ENCODE measurements at places on chromosomes 11 and 22. TPM values are rescaled to one million over a fixed set of nuclear protein-coding genes. Genes with fewer than 3 reads are reported as not detected.

MRGPRX3 gene
- polyA plus RNA-seq = not detected

GRCh38 chr11:85813721-85814120, 2.8 kb upstream of the SYTL2 start:
- no peak for DNase-seq

OAF gene
- 20.2 TPM for polyA plus RNA-seq

GRCh38 chr11:613369-613968, 2.3 kb downstream of the IRF7 start:
- peak; percentile 61 for DNase-seq

CSTF3 gene
- polyA plus RNA-seq = 46.1 TPM

- DNase-seq = peak; percentile 85
Observed at GRCh38 chr22:37019309-37020191, at the start of the genes MPST and TST. Gene MPST (plus strand): TSS chr22:37019742. CDS start chr22:37019837, 95 bp downstream. Gene TST (minus strand): TSS chr22:37019447. CDS start chr22:37018732, 715 bp downstream.

DNA sequence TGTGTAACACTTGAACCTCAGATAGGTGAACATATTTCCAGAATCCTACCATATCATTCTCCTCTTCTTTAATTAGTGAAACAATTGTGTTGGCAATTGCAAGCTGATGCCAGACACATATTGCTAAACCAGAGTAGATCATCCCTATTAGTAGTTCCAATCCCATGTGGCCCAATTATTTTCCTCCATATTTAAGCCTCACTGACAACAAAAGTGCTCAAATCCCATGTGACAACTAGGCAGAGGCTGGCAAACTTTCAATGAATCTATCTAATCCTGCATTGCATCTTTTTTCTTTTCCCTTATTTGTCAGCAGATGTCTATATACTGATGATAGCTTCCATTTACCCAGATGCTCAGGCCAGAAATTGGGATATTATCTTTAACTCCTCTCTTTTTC, 90.4 kb downstream of the GRIA4 start:
- DNase-seq = no peak

SEZ6L gene
- polyA plus RNA-seq = 0.07 TPM

- DNase-seq = no peak
Observed at GRCh38 chr11:61406067-61406466, 13.7 kb downstream of the TMEM216 start.

GRCh38 chr22:32327596-32328171, 30.0 kb upstream of the RFPL3 start:
- no peak for DNase-seq

PRR33 gene
- 0.09 TPM for polyA plus RNA-seq

FAM111B gene
- polyA plus RNA-seq = 0.22 TPM

GRCh38 chr11:113614097-113614496, 92.0 kb downstream of the TMPRSS5 start:
- DNase-seq = no peak

- no peak for DNase-seq
Observed at GRCh38 chr22:48448821-48449220, 1378.9 kb downstream of the BRD1 start.

GRCh38 chr11:110903830-110904229, 191.6 kb upstream of the ARHGAP20 start:
- no peak for DNase-seq

DNA sequence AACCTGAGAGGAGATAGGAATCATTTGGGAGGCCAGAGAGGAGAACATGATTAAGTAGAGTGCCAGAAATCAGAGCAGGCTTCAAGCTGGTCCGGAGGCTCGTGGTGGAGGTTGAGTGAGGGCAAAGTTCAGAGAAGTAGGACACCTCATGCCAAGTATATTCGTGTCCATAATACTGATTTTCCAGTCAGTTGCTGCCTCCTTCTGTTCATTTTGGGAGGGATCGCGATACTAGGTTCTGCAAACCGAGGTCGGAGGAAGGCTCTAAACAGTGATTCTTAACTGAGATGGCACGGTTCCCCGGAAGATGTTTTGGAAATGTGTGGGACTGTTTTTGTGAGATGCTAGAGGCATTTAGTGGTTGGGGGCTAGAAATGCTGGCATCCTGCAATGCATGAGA, 13.6 kb upstream of the CD3E start:
- DNase-seq = no peak

GRCh38 chr11:7591987-7592386, 78.2 kb downstream of the PPFIBP2 start:
- DNase-seq = no peak

GRCh38 chr11:27965559-27965958, 142.4 kb downstream of the KIF18A start:
- DNase-seq = no peak

- DNase-seq = no peak
Observed at GRCh38 chr11:17976651-17977050, 36.2 kb downstream of the SERGEF start.

DNA sequence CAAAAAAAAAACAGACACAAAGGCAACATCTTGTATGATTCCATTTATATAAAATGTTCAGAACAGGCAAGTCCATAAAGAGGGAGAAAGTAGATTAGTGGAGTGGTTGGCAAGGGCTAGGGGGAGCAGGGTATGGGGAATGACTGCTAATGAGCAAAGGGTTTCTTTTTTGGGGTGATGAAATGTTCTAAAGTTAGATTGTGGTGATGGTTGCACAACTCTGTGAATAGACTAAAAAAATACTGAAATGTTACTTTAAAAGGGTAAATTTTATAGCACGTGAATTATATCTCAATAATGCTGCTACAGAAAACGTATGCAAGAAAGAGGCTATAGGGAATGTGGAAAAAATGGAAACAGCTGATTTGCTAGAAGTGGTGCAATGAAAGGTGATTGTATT, 155.1 kb downstream of the TENM4 start:
- no peak for DNase-seq

GRCh38 chr11:63404161-63404935, 34.8 kb downstream of the SLC22A9 start:
- no peak for DNase-seq

TRIM68 gene
- polyA plus RNA-seq = 5.3 TPM

- DNase-seq = no peak
Observed at GRCh38 chr22:30027169-30027568, 53.1 kb upstream of the HORMAD2 start.

DBX1 gene
- not detected for polyA plus RNA-seq

CCDC87 gene
- 0.14 TPM for polyA plus RNA-seq

DNA sequence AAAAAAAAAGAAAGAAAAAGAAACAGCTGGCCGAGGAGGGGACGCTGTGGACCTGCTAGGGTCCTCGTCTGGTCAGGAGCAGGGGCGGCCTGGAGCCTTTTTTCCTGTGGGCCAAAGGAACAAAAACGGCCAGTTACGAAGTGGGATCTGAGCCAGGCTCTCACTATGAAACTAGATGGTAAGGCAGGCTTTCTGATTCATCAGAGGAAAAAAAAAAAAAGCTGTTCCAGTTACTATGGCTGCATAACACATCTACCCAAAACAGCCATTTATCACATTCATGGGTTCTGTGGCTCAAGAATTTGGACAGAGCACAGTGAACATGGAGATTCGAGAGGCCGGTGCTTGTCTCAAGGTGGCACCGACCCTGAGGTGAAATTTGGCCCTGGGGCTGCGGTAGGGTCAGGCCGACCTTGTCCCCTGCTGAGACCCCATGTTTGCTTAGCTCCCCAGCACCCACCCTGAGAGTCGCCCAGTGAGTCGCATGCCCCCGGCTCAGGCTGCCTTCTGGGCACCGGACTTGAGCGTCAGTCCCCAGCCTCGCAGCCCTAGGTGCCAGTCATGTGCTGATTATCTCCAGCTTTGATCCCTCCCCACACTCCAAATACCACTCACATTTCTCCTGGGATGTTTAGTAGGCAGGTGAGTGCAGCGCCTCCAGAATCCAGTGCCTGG, 34.2 kb downstream of the MRGPRD start:
- no peak for DNase-seq

GRCh38 chr22:16973591-16974297, 34.3 kb downstream of the GAB4 start:
- DNase-seq = no peak

DNA sequence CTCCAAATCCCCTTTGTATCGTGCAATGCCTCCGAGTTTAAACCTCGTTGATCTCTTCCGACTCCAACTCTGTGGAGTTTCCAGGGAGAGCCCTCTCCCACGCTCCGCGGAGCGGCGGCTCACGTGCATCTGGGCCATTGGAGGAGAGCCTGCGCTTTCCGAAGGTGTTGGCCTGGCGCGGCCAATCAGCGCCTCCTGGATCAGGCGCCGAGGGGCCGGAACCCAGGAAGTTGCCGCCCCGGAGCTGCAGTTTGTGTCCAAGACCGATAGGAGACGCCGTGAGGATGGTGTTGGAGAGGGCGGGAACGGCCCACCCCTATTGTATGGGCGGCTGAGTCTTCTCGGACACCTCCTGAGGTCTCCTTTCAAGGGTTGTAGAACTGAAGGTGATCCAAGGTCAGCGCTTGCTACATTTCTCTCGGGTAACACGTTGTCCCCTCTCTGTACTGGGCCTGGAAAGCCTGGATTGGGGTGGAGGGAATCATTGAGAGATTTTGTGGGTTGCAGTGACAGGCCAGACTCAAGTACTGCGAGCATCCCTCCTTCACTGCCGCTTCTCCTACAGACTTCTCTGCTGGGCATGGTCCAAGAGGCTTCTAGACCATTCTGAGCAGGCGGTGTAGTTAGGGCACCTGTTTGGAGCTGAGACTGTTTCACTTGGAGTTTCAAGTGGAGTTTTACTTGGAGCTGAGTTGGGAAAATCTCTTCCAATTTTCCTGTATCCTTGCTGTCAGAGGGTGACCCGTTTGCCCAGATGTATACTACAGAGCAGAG, 1.7 kb downstream of the ADAMTS15 start:
- DNase-seq = peak; percentile 87

MUC15 gene
- 0.01 TPM for polyA plus RNA-seq

YAP1 gene
- polyA plus RNA-seq = 19.8 TPM

- no peak for DNase-seq
Observed at GRCh38 chr11:70302419-70302752, 31.9 kb downstream of the PPFIA1 start.

GRCh38 chr11:11587122-11587521, 34.7 kb downstream of the GALNT18 start:
- no peak for DNase-seq

DNA sequence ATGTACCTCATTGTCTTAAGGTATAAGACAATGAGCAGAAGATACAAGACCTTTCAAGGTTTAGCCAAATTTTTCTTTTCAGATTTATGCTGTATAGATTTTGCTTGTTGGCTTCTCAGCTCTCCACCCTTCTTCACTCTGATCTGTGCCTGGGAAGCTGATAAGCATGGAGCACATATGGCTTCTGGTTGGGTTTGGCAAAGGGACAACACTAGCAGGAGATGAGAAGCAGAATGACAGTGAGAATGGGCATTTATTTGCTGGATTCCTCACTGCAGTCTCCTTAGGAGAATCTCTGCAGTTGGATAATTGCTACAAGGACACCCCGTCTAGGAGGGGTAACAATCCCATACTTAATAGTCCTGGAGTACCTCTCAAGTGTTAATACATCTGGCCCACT, 474.8 kb upstream of the CCDC90B start:
- no peak for DNase-seq

DNA sequence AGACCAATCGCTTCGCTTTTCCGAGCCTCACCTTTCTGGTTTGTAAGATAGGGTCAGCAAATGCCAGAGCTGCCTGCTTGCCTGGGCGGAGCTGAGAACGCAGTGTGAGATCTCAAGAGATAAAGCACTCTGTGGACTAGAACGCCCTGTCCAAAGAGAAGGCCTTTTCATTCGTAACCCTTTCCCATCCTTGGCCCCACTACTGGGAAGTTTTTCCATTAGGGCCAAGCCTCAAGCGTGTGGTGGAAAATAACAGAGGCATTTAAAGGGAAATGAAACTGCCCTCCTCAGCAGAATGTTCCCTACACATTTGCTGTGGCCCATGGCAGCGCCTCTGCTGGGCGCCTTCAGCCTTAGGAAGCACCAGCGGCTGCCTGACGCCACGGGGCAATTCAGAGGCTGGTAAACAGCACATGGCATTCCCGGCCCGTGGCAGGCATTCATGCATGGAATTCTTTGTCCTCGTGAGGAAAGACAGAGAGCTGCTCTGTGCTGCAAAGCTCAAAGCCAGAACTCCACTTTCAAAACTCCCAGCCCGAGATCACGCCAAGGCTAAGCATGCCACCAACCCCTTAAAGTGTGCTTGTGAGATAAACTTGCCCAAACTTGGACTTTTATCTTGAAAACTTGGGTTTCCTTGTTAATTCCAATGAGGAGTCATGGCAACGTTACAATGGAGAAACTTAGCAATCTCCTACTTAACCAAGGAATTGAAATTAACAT, 38.1 kb downstream of the AHNAK start:
- peak; percentile 80 for DNase-seq

HPS4 gene
- polyA plus RNA-seq = 4.6 TPM

CADM1 gene
- polyA plus RNA-seq = 14.8 TPM

LYVE1 gene
- polyA plus RNA-seq = 18.2 TPM

ANO1 gene
- 12.7 TPM for polyA plus RNA-seq

SCN3B gene
- polyA plus RNA-seq = 0.78 TPM

DNA sequence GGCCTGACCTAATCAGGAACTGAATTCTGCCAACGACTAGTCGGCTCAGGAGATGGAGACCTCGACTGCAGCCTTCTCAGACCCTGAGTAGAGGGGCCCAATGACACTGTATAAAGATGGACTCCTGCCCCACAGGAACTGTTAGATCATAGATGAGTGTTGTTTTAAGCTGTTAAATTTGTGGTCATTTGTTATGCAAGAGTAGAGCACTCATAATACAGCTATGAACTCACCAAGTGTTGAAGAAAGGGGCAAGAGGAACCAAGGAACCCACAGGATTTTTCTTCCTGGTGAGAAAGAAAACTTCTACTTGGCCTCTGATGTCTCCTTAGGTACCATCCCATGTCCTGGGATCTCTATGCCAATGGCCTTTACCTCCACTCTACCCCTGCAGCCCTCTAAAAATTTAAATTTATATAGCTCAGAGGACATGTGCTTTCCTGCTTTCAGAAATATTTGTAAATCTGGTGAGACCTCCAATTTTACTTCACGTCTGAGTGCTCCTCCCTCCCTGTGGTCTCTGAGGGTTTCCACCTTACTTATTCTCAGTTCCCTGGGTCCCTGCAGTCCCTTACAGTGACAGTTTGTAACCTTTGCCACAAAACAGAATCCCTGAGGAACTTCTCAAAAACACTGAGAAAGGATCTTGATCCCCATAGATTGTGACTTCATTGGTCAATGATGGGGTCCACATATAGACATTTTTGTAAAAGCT, 256.3 kb upstream of the ARHGAP20 start:
- DNase-seq = no peak

DNA sequence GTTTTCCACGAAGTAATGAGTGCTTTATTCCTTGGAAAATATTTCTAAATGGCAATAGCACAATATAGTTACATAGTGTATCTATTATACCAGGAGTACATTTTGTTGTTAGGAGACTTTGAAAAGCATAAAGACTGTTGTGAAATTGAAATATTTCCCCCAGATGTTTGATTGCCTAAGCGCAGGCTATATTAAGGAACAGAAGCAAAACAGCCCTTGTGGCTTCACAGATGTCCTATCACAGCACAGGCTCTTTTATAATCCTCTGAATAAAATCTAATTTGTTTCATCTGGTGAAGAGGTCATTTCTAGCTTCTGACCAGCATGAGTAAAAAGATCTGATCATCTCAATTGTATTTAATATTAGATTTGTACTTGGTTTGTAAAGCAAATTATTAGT, 48.2 kb downstream of the BSX start:
- DNase-seq = no peak

- no peak for DNase-seq
Observed at GRCh38 chr11:21278840-21279239, 609.5 kb downstream of the NELL1 start.

All from heart right ventricle (tissue), 16 donors.